ENCODE measurements at places on chromosomes 6 and 20.

DNA sequence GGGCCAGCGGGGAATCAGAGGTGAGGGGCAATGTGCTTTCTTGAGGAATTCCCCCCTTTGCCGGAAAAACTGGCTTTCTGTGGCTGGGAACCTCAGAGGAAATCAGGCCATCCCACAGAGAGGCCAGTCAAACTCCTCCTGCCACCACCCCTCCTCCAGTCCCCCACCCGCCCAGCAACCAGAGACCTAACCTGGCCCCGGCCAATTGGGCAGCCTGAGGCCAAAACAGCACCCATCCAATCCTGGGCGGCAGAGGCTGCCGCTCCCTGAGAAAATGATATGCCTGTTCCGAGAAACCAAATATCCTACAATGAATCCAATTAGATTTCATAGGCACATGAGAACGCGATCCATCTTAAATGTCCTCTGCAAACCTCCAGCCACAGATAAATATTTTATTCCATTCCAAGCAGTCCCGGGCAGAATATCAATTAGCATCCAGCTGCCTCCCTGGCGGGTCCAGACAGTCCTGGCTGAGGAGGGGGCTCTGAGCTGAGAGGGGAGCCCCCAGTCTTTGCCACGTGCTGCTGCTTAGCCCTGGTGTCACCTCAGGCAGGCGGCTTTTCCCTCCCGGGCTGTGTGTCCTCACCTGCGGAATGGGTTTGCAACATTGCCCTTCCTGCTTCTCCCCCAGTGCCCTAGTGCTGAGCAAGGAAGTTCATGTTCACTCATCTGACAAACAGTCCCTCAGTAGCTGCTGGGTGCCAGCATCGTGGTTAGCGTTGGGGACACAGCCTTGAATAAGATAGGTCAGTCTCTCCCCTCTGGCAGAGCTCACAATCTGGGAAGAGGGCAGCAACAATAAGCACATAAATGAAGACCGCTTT, 95.0 kb downstream of the DLGAP4 start:
- DNase-seq = no peak

GRCh38 chr6:148342350-148343046, at the start of gene SASH1:
TSS of gene SASH1 (plus strand) at chr6:148342838. CDS start at chr6:148343068, 230 bp downstream.
- peak; percentile 27 for DNase-seq

- DNase-seq = no peak
Measured at GRCh38 chr6:24650365-24650764, 4.4 kb upstream of the KIAA0319 start.

DNA sequence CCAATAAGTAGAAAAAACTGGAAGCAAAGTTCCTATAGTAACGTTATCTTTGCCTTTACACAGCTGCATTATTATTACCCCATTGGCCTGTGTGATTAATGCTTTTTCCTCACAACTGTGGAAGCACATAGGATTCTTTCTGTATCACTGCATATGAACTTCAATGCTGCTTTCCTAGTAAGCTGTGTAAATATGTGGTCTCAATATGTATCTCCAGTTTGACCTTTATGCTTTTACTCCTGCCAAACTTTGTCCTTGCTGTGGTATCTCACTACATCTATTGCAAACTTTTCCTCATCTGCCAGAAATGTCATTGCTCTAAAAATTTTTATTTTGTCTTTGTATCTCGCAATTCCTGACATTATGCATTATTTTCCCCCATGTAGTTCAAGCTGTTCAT, 168.6 kb downstream of the ZFAND3 start:
- no peak for DNase-seq

GRCh38 chr20:17463711-17464110, 67.5 kb downstream of the BFSP1 start:
- DNase-seq = no peak

- DNase-seq = no peak
Measured at GRCh38 chr20:57574954-57575353, 14.0 kb downstream of the PCK1 start.

DNA sequence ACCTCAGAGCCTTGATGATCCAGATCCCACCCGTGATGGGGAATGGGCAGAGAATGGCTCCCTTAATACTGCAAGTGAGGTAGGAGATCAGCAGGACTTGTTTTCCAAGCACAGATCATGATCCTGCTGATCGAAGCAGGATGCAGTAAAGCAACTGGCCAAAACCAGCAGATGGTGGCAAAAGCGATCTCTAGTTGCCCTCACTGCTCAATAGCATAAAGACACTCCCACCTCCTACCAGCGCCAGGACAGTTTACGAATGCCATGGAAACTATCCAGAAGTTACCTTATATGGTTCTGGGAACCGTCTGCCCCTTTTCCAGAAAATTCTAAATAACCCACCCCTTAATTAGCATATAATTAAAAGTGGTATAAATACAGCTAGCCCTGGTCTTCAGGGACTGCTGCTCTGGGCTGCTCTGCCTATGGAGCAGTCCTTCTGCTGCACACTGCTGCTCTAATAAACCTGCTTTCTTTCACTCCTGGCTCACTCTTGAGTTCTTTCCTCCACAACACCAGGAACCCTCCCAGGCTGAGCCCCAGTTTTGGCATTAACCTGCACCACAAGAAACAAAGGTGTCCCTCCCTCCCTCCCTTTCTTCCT, 415.8 kb downstream of the PREX1 start:
- DNase-seq = no peak

Measured in activated T-cell treated with anti-CD3 and anti-CD28 coated beads, Interleukin-2, amount 50 U/mL, for 48 hours (primary cell).